ENCODE measurements at places on chromosomes 6 and 20.

GRCh38 chr6:26258212-26258977 lies 106.6 kb upstream of the BTN3A2 start:
- DNase-seq, result no peak

GRCh38 chr6:9139746-9140145 lies 704.4 kb upstream of the SLC35B3 start:
- no peak for DNase-seq

- peak; percentile 58 for DNase-seq
Observed at GRCh38 chr6:44381739-44382138, 5.8 kb upstream of the CDC5L start.

DNA sequence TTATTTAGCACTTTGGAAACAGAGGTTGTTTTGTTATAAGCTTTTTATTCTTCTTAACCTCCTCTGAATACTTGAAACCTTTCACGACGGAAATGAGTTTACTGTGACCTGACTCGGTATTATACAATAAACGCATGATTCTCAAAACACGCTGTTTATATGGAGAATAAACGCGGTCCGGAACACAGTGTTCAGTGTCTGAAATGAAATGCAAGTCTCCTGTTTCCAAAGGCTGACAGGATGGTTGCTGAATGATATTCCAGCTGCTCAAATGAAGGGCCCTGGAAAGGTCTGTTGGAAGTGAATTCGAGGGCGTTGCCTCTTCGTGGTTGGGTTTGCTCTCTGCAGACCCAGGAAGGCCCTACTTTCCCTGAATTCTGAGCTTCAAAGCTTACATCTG lies 83.4 kb downstream of the RSPH3 start:
- no peak for DNase-seq

- DNase-seq, result peak; percentile 72
Observed at GRCh38 chr6:11404838-11405237, 132.7 kb upstream of the TMEM170B start.

DNA sequence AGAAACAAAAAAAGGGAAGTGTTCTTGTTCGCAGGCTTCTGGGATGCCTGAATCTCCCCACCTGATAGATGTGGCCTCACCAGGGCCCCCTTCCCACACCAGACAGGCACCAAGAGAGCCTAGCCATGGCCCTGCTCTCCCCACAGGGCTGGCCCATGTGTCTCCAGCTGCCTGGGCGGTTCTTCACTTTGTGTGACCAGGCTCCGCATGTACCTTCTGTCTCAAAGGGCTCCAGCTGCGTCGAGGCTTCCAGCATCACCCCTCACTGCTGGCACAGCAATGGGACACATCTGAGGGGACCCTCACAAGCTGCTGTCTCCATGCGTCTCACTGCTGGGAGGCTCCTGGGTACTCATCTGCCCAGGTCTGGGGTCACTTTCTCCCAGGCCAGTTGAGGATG lies 362.9 kb downstream of the ZFAND3 start:
- DNase-seq, result no peak

GRCh38 chr20:32528905-32529670 lies 56.0 kb downstream of the NOL4L start:
- DNase-seq, result no peak

DNA sequence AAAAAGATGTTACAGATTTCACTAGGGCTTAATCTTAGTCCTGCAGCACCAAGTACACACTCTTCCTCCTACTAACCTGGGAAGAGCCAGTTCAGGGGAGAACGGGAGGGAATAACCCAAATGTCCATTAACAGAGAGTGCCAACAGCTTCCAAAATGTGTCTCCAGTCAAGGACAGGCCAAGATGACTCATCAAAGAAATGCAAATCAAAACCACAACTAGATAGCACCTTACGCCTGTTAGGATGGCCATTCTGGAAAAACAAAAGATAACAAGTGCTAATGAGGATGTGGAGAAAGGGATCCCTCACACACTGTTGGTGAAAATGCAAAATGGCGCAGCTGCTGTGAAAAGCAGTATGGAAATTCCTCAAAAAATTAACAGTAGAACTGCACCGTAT lies 3.8 kb upstream of the MAS1L start:
- no peak for DNase-seq

GRCh38 chr6:149942461-149942829 lies 631 bp downstream of the ULBP2 start:
- no peak for DNase-seq

- no peak for DNase-seq
Observed at GRCh38 chr6:31048099-31048498, 37.8 kb downstream of the MUC22 start.

- DNase-seq, result peak; percentile 91
Observed at GRCh38 chr6:20366082-20366830, 35.4 kb upstream of the E2F3 start.

DNA sequence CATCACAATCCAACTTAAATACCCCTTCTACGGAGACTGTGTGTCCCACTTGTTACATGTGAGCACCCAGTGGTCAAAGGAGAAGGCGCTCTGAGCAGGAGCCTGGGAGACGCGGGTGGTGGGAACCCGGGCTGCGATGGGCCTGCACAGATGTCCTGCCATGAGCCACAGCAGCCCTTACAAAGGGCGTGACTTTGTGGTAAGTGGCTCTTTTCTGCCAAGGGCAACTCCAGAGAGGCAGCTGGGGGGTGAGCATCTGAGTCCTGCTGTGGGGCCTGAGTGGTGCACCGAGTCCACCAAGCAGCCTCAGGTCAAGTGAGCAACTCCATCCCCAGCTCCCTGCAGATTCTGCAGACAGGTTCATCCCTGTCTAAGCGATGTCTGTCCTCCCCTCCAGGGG lies 33.6 kb upstream of the CST7 start:
- no peak for DNase-seq

DNA sequence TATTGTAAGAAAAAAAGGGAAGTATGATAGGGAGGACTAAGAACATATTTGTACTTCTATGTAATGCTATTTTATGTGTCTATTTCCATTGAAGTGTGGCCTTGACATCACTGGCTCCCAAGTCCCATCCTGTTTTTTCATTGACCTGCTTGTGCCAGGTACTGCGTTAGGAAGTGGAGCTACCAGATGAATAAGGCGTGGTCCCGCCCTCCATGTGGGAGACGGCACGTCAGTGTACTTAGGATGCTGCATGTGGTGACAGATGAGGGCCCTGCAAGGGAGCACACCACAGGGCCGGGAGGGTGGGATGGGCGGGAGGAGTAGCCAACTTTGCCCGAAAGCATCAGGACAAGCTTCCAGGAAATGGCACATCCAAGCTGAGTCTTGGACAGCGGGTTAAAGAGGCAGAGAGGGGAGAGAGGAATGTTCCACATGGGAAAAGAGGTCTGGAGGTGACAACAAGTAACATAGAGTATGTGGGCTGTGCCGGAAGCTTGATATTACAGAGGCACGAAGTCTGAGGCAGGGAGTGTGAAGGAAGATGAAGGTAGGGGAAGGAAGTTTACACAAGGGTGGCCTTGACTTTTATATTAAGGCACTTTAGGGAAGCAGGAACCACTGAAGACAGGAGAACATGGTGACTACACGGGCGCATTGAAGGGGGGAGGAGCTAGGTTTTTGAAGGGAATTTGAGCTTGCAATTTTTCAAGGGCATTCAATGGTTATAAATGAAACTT lies 140.6 kb downstream of the MTHFD1L start:
- DNase-seq, result peak; percentile 69

GRCh38 chr6:168662301-168662936 lies 221.4 kb downstream of the SMOC2 start:
- no peak for DNase-seq

DNA sequence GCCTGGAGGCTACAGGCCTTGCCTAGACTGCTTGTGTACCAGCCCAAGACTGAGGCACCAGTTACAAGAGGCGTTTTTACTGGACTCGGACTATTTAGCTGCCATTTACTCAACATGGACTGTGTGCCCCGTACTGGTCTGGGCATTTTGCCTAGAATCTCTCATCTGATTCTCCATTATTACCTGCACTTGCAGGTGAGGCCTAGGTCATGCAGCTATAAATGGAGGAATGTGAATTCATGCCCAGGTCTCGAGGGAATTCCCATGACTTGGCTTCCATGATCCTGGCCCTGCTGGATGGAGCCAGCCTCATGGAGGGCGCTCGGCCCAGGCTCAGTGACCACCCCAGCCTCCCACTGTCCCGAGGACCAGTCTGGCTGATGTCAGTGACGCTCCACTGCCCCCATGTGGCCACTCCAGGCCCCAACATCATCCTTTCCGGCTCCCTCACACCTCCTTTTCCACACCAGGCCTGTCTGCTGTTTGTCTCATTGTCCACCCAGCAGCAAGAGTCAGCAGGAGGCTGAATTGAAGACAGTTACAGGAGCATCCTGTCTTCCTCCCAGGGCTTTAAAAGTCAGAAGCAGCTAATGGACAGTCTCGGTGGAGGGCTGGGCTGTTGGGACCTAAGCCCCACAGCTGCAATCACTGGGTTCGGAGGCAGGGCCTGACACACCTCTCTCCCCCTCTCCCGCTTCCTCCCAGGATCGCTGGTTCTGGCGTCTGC lies 8.7 kb downstream of the MMP24OS start:
- peak; percentile 69 for DNase-seq

DNA sequence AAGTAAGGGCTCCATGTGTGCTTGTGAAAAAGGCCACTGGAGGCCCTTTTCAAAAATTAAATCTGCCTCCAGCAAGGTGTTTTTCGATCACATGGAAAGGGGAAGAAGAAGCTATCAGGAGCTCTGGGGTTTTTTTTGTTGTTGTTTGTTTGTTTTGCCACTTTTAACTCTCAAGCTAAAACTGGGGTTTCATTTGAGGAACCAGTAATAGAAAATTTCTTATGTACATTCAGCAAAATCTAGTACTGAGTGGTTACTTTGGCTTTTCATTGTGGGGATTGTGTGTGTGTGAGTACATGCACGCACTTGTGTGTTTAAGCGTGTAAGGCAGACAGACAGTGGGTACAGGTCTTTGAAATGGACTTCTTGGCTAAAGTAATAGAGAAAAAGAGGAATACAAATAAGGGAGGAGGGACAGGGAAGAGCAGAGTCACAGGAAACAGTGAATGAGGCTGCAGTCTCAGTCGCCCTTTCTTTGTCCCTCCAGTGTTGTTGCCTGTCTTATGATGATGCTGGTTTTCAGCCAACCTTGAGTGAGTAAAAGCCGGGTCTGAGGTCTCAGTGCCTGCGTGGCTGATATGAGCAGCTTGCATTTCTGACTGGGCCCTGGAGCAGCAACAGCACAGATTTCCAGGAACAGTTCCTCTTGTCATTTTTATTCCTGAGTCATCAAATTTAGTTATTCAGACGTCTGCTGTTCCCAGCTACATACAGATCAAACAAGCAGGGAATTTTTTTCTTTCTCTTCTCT lies 26.2 kb downstream of the SLC16A10 start:
- DNase-seq, result peak; percentile 47

DNA sequence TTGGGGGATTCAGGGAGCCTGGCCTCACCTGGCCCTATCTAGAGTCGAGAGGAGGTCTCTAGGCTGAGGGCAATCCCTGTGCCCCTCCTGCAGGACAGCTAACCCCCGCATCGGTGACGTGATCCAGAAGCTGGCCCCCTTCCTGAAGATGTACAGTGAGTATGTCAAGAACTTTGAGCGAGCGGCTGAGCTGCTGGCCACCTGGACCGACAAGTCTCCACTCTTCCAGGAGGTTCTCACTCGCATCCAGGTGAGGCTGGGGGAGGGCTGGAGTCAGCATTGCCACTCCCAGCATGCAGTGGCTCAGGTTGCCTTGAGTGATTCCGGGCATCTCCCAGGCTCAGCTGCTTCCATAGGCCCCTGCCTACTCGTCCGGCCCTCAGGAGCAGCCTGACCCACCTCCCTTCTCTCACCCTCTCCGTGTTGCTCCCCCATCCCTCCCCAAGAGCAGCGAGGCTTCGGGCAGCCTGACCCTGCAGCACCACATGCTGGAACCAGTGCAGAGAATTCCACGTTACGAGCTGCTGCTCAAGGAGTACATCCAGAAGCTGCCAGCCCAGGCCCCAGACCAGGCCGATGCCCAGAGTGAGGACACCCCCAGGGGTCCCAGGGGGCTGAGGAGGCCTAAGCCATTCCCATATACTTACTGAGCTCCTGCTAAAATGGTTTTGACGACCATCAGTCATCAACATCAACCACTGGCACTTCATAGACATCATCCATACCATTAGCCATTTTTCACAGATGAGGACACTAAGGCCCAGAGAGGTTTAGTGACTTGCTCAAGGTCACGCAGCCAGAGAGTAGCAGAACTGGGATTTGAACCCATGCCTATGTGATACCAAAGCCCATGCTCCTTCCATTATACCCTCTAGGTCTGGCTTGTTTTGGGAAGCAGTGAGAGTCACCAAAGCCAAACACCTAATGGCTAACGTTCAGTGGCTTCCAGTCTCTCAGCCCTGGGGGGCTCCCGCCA lies 8.3 kb downstream of the FGD2 start:
- DNase-seq, result no peak

DNA sequence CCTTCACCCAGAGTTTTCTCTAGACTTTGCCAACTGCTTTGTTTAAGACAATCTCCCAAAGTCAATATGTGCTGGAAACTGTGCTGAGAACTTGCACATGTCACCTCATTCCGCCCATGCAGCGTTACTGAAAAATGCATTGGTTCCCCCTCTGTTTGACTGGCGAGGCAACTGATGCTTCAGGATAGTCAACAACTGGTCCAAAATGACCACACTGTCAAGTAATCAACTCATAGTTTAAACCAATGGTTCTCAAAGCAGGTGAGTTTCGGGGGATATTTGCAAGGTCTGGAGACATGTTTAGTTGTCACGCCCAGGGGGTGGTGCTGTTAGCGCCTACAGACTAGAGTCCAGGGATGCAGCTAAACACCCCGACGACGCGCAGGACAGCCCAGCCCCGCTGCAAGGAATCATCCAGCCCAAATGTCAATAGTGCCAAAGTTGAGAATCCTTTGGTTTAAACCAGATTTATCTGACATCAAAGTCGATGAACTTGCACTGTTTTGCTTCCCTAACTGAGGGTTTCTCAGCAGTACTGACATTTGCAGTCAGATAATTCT lies 170.0 kb downstream of the ZNF217 start:
- DNase-seq, result no peak

GRCh38 chr6:14396826-14397517 lies 279.4 kb downstream of the CD83 start:
- DNase-seq, result no peak

- DNase-seq, result peak; percentile 18
Observed at GRCh38 chr6:43014434-43014909, 423 bp downstream of the KLHDC3 start.

- DNase-seq, result peak; percentile 20
Observed at GRCh38 chr6:34310817-34311216, 62.0 kb upstream of the SMIM29 start.

DNA sequence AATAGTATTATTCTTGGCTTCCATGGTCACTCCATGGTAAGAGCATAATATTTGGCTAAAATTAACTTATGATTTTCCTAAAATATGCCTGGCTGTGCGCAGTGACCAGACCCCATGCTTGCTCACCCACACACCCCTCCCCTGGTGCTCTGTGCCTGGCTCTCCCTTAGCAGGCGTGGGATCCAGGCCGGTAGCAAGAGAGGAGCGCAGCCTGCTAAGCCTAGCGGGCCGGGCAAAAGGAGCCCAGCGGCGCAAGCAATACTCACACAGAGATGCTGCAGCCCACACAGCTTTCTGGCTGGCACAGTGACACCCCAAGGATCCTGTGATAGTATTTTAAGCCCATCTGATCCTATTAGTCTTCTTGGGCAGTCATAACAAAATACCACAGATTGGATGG lies 79.8 kb upstream of the EYS start:
- DNase-seq, result no peak
